Activated CD8-positive, alpha-beta T cell treated with anti-CD3 and anti-CD28 coated beads for 36 hours (primary cell): ENCODE measurements at places on chromosomes 1 and 21. TPM values are rescaled to one million over a fixed set of nuclear protein-coding genes. Genes with fewer than 3 reads are reported as not detected.
A peak's percentile ranks its signal among the peaks of the same experiment; 100 is the strongest.

GRCh38 chr1:14662116-14662515 is 63.6 kb downstream of the KAZN start:
- DNase-seq: no peak

- DNase-seq: no peak
Observed at GRCh38 chr1:1241588-1242219, 4.8 kb downstream of the C1QTNF12 start.

DNA sequence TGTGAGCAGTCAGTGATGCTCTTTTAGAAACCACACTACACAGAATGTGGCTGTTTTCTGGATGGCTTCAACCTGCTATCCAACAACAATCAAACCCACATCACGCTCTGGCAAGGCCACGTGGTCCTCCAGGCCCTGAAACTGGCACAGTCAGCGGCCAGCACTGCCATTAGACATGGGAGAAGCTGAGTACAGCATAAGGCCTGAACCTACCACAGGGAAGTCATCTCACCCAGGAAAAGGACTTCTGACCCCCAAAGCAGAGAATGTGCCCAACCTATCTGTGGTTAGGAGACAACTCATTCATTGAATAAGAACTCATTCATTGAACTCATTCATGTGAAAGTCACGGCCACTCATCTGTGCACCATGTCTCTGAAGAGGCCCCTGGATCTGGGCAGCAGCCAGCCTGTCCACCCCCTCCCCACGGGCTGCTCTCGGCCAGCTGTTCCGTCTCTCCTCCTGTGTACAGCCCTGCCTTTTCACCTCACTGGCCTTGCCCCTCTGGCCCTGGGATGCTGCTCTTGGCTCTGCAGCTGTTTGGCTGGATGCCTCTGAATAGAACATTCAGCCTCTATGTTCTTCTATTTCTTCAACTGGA is 41.1 kb downstream of the C1orf198 start:
- DNase-seq: no peak

GRCh38 chr1:160049101-160049500 is 17.3 kb upstream of the PIGM start:
- no peak for DNase-seq

- DNase-seq: peak; percentile 51
Observed at GRCh38 chr1:201361652-201362504, 15.6 kb downstream of the TNNT2 start.

- DNase-seq: no peak
Observed at GRCh38 chr1:202078241-202078640, 44.5 kb upstream of the GPR37L1 start.

GRCh38 chr1:212153635-212154034 is 118.1 kb downstream of the DTL start:
- no peak for DNase-seq

DNA sequence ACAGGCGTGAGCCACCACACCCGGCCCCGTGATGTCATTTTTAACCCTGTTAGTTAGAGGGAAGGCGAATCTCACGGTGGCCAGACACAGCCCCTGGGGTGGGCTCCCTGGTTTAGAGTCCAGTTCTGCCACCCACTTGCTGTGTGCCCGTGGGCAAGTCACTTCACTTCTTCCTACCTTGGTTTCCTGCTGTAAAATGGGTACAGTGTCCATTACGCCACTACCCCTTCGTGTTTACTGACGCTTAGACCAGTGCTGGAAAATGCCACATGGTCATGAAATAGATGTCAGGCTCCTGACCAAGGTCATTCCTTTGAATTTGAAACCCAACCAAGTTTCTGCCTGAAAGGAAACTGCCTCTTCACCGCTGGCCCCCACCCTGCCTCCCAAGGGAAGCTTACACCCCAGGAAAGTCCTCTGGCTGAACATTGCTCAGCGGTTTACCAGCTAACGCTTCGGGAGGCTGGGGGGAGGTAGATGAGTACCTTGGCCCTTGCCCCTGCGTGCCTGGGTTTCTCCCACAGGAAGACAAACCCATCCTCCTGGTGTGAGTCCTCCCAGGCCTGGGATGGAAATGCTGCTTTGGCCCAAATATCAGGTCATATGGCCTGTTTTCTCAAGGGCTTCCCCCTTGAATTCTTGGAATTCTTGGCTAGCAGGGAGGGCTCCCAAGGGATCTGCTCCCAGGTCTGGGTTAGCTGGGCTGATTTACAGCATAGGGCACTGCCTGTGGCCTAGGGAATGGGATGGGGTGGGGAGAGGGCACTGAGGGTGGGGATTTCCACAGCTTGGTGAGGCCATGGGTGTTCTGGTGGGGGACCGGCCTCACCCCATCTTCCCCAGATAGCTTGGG is 7.6 kb upstream of the AADACL4 start:
- no peak for DNase-seq

DNA sequence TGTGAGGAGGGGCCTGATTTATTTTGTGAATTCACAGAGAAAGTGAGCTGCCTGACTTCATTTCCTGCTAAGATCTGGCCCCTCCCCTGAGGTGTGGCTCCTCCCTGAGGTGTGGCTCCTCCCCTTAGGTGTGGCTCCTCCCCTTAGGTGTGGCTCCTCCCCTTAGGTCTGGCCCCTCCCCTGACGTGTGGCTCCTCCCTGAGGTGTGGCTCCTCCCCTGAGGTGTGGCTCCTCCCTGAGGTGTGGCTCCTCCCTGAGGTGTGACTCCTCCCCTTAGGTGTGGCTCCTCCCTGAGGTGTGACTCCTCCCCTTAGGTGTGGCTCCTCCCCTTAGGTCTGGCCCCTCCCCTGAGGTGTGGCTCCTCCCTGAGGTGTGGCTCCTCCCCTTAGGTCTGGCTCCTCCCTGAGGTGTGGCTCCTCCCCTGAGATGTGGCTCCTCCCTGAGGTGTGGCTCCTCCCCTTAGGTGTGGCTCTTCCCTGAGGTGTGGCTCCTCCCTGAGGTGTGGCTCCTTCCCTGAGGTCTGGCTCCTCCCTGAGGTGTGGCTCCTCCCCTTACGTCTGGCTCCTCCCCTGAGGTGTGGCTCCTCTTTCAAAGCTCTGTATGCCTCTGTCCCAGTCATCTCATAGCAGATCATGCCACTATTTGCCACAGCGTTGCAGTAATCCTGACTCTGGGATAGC is 26.9 kb upstream of the LRRC3 start:
- DNase-seq: peak; percentile 67

GRCh38 chr1:226763905-226764264 is 24.8 kb upstream of the ITPKB start:
- peak; percentile 42 for DNase-seq

DNA sequence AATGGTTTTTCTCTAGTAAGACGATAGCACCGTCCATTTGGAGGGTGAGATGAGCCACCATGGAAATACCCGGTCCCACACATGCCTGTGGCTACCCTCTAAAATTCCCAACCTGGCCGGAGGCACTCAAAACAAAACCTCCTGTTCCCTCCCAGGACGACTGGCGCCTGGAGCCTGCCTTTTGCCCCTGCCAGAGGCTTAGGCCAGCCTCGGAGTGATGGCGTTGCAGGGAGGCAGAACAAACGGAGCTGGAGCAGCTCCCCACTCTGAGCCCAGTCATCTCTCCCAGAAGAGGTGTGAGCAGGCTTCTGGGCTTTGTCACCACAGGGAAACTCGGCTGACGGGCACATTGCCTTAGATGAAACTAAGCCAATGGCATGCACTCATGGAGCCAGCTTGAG is 213.7 kb upstream of the HOOK1 start:
- DNase-seq: no peak

DNA sequence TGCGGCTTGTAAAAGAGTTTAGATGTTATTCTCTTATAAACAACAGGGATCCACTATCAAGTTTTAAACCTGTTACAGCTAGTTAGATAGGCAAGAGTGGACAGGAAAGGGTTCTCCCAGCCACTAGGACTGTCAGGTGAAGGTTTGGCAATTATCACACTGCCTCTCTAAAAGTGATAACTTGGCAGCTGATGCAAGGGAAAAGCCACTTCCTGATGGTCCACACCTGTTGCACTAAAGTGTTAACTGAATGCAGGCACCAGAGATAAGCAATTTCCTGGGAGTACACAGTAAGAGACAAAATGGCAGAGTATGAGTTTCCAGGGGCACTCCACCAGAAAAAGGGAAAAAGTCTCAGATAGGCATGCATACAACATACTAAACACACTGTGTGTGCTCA is 99.4 kb downstream of the VAV3 start:
- DNase-seq: no peak

DNA sequence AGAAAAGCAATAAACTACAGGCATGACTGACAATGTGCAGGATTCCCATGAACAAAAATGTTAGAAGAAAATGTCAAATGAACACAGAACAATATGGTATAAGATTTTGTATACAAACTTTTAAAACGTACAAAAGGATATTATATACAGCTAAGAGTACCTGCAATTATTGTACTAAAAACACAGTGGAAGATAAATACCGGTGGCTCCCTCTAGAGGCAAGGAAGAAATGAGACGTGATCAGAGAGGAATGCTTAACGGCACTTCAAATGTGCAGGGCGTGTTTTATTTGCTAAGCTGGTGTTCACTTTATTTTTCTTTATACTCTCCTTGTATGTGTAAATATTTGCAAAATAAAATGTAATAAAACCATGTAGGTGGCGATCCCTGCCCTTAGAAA is 191.8 kb upstream of the SAMSN1 start:
- peak; percentile 58 for DNase-seq

DNA sequence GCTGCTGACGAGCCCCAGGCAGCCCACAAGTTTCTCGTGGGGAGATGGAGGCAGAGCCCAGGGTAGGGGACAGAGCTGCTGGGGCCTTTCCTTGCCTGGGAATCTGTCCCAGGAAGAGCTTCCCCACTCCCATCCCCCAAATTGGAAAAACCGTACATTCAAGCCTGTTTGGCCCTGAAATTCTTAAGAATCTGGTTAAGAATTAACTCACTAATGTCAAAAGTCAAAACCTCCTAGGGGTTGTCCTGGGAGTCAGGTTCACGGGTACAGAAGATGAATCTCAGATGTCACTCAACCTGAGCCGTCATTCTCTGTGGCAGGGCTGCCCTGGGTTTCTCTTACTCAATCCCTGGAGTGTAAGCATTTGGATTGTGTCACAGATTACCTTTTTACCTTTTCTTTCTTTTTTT is 8.4 kb downstream of the C1orf115 start:
- DNase-seq: no peak

- DNase-seq: no peak
Observed at GRCh38 chr1:81802707-81803430, 2.1 kb downstream of the ADGRL2 start.

DNA sequence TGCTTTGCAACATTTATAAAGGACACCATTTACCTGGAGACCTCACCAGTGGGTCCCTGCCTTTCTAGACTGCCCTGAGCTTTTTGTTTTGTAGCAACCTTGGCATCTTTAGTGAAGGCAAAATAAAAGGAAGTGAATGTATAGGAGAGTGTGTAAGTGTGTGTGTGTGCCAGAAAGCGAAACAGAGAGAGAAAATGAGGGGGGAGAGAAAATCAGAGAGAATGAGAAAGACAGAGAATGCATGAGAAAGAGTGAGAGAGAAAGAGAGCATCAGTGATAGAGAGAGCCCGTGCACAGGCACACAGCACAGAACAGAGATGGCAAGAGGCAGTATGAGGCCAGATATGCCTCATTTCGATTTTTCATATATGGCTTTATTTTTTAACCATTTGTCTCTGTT is 57.5 kb downstream of the HSD3B1 start:
- no peak for DNase-seq

GRCh38 chr1:57991289-57991688 is 555.2 kb downstream of the OMA1 start:
- no peak for DNase-seq

DNA sequence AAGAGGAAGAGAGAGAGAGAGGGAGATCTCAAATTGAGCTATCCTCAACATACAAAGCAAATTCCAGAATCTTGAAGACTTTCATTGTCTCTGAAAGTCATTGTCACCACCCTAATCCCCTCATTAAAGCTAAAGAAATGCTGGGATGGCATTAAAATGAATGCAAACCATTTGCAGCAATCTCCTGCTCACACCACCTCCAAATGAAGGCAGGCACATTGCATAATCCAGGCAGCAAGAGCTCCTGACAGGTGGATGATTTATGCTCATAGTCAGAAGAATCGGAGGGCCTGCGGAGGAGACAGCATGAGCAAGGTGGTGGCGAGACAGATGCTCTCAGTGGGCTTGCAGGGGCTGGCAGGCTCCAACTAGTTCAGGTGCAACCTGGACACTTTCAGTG is 90.2 kb downstream of the ESRRG start:
- no peak for DNase-seq

DNA sequence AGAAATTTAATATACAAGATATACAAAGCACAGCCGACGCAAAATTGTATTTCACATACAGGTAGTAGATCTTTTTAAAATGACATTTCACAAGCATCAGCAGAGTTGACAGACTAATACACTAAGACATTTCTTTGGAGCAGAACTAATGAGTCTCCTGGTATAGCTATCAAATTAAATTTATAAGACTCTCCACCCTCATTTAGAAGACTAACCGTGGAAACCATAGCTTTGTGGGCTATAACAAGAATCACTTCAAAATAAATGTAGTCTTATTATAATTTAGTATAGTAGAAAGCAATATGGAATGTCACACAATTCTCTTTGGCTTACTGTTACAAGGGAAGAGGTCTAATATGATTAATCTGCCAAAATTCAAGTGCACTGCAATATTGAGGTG is 204.9 kb downstream of the VAV3 start:
- DNase-seq: no peak

GRCh38 chr1:116409751-116410191 is 36.7 kb downstream of the ATP1A1 start:
- DNase-seq: no peak

GRCh38 chr1:56921479-56921878 is 44.3 kb downstream of the C8B start:
- DNase-seq: no peak

DNA sequence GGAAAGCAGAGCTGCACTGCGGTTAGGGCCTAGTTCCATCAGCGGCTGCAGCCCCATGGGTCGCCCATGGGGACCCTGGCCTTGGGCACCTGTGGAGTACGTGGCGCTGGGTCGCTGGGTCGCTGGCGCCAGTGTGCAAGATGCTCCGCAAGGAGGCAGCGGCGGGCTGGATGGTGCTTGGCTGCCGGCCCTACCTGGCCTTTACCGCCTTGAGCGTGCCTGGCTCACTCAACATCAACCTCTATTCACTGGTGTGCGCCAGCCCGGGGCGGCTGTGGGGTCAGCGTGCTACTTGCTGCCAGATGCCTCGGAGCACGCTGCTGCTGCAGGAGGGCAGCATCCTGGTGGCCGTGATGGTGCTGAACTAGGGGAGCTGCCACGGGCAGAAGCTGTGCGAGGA is 85.1 kb upstream of the RHOU start:
- DNase-seq: peak; percentile 38

The WDR77 gene
- 54.6 TPM for total RNA-seq

The FMO2 gene
- total RNA-seq: not detected

The SLAMF1 gene
- 65.9 TPM for total RNA-seq

The SAMD11 gene
- not detected for total RNA-seq

The TNNI3K gene
- total RNA-seq: 0.52 TPM

The AQP10 gene
- total RNA-seq: 0.14 TPM

The ALDH4A1 gene
- total RNA-seq: 3.9 TPM

The WNT9A gene
- not detected for total RNA-seq

The PRCC gene
- 70.6 TPM for total RNA-seq

The OR10Z1 gene
- total RNA-seq: not detected

The GIPC2 gene
- total RNA-seq: 0.18 TPM

The HSD3B2 gene
- total RNA-seq: not detected

The LRRN2 gene
- not detected for total RNA-seq

The SMCP gene
- total RNA-seq: not detected

The FAM72B gene
- total RNA-seq: 32.1 TPM

The USH2A gene
- not detected for total RNA-seq

The SEC16B gene
- total RNA-seq: not detected

The SYCP1 gene
- total RNA-seq: not detected
